ENCODE measurements at places on chromosomes 5 and 9.

GRCh38 chr5:119304439-119305211, 51.2 kb upstream of the TNFAIP8 start:
- DNase-seq = no peak

GRCh38 chr9:129933185-129934040, 98.2 kb downstream of the USP20 start:
- DNase-seq = no peak

DNA sequence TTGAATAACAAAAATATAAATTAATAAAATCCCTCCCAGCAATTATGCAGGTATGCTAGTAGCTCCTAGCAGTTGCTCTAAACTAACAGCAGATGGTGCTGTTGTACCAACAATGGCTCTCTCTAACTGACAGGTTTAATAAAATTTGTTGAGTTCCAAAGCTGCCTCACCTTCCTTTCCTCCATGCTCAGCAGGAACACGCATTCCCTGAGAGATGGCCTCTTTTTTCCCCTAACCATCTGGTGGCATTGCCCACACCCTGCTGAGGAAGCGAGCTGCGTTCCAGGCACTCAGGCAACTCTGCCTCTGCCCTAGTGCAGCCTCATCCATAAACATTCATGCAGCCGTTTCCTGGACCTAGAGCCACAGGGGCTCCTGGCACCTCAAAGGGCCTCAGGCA, 106.2 kb downstream of the KLHL3 start:
- DNase-seq = peak; percentile 59

DNA sequence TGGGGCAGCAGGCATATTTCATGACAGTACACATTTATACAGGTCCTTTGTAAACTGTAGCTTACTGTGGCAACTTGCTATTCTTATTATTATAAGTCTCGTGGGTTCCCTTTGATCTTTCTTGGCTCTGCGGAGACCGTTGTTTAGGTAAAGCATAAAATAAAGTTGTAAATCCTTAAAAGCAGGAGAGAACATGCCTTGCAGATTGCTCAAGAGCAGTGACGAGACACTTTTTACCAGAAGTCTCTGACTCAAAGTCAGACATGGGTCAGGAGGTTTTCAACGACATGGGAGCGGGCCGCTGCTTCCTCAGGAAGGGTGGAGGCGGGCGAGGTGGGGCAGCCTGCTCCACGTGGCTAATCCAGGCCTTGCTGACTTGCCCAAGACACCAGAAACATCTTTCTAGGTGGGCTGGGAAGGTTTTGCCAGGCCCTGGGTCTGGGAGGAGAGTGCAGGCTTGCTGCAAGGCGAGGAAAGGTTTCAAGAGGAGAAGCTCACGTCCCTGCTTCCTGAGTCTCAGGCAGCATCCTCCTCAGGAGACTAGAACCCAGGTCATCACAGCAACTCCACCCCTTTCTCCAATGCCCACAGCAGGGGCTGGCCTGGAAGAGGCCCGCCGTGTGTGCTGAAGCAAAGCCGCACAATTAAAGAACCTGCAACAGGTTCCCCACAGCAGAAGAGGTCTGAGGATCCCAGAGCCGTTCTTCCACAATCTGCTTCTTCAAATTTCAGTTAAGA, 6.5 kb downstream of the TBC1D2 start:
- DNase-seq = no peak

DNA sequence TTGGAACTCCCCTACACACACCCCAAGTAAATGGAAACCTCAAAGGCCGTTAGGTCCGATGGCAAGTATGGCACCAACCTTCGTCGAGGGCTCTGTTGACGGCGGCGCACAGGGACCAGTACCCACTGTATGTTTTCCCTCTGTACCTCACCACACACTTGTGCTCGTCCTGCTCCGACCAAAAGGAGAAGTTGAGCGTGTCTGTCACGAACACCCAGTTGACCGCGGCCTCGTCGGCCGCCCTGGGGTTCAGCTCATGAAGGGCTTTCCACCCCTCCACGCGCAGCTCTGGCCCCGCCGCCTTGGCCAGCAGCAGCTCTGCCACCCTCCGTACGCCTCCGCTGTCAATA, 24.0 kb downstream of the HNRNPK start:
- DNase-seq = peak; percentile 13

DNA sequence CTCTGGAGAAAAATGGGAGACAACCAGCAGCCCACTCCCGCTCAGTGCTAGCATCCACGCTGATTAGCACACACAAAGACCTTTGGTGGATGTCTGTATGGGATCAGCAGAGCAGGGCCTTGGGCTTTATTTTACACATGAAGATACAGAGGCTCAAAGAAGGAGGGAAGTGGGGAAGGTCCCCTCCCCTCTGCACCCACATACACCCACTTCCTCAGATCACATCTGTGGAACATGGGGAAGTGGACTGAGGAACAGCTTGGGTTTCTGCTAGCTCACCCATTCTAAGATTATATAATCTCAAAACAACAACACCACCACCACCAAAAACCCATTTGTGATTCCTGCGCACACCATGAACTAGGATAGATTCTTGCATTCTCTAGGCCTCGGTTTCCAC, 14.0 kb downstream of the GGTA1 start:
- no peak for DNase-seq

GRCh38 chr9:5482194-5482593, 28.1 kb upstream of the PDCD1LG2 start:
- DNase-seq = no peak

- no peak for DNase-seq
These were observed 8.0 kb downstream of the PLIN2 start for GRCh38 chr9:19119246-19119645.

- no peak for DNase-seq
These were observed 56.7 kb downstream of the MAMDC2 start for GRCh38 chr9:70100362-70100761.

DNA sequence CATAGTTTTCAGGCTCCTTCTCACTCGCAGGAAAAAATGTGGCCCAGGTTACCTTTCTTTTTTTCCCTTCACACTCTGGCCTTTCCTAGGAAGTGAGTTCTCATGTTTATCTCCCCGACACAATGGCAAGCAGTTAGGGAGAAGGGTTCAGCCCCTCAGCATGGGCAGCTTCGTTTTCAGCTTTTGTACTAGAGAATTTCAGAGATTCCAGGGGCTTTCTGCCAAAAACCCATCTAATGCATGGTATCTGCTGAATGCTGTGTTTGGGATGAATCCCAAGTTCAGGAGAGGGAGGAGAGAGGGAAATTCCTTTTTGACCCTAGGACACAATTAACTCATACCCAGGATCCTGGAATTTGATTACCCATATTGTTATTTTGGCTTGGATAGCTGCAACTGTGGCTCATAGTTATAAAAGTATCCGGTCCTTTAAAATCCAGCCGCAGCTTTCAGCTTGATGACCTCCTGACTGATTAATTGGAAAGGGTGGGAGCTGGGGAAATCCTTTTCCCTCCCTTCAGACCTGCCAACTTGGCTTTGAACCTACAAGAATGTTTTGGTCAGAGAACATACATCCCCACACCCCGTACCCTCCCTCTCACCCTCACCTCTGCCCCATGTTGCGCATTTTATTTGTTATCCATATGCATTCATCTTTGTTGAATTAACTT, 78.4 kb downstream of the TMEM252 start:
- no peak for DNase-seq

- no peak for DNase-seq
These were observed 257.5 kb downstream of the DMAC1 start for GRCh38 chr9:7542126-7542525.

All from CD4-positive, CD25-positive, alpha-beta regulatory T cell (primary cell).